ENCODE measurements at places on chromosomes 3 and 15.

- no peak for DNase-seq
Measured at GRCh38 chr3:134317106-134317947, 56.9 kb downstream of the AMOTL2 start.

DNA sequence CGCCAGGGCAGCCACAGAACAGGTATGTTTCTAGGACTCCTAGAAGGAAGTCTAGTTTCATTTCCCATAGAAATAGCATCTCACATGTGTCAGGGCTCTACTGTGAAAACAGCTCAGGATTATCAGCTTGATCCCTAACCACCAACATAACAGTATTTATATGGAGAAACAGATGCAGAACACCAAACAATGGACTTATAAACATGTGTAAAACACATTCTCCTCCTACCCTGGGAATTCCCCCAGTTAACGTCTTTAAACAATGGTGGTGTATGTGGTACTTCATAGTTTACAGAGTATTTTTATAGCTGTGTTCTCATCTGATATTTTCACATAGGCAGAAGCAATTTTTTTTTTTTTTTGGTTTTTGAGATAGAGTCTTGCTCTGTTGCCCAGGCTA lies 9.7 kb downstream of the TNFSF10 start:
- DNase-seq: peak; percentile 83

- DNase-seq: no peak
Measured at GRCh38 chr3:120472121-120472844, 21.5 kb upstream of the FSTL1 start.

DNA sequence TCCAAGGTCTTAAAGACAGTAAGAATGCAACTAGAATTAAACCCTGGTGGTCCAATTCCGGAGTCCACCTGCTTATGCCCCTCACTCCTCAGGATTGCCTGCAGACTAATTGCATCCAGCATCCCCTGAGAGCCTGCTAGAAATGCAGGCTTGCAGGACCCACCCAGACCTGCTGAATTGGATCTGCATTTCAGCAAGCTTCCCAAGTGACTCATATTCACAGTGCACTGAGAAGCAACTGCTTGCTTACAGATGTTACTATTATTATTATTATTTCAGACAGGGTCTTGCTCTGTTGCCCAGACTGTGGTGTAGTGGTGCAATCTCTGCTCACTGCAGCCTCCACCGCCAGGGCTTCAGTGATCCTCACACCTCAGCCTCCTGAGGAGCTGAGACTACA lies 83.5 kb upstream of the VGLL4 start:
- no peak for DNase-seq

DNA sequence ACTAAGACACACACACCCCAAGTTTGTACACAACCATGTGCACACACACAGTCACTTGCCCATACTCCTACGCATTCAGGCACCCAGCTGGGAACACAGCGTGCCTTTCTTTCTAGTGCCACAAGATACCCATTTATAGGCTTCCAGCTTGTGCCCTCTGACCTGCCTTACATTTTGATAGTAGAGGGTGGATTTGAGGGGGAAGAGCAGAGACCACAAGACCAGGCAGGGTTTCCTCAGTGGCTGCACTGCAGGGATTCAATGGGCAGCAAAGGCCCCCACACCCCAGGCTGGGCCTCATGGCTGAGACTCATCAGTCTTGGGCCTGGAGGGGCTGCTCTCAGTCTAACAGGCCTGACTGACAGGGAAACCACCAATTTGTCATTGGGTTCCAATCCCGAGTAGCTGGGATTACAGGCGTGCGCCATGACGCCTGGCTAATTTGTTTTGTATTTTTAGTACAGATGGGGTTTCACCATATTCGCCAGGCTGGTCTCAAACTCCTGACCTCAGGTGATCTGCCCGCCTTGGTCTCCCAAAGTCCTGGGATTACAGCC lies 18.8 kb upstream of the ANKDD1A start:
- no peak for DNase-seq

GRCh38 chr15:28098766-28099554 lies at the start of gene OCA2:
OCA2 (minus strand) TSS chr15:28099315; CDS start chr15:28081874, 17,441 bp downstream.
- DNase-seq: peak; percentile 79

DNA sequence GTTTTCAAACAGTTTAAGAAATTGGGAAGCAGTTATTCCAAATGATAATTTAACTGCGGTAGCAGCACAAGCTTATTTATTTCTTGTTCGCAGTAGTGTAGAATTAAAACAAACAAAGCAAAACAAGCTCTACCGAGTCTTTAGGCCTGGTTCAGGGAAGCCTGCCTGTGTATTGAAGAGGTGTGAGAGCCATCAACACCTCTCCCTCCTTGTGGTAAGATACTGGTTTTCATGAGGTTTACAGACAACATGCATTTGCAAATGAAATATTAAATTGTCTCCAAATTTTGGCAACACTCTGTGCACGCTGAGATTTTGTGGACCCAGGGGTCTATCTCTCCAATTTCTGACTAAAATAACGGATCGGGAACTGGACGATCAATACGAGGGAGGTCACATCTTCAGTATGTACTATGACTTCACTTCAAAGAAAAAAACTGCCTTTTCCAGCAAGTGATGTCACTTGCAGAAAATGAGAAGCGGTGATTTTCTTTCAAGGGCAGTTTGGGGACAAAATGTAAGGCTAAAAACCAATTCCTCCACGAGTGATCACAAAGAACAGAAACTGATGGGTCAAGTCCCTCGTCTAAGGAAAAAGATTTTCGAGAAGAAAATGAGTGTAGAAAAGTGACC lies 721 bp downstream of the ATR start:
- peak; percentile 34 for DNase-seq

GRCh38 chr15:42152196-42152920 lies 4.1 kb downstream of the PLA2G4F start:
- DNase-seq: no peak

DNA sequence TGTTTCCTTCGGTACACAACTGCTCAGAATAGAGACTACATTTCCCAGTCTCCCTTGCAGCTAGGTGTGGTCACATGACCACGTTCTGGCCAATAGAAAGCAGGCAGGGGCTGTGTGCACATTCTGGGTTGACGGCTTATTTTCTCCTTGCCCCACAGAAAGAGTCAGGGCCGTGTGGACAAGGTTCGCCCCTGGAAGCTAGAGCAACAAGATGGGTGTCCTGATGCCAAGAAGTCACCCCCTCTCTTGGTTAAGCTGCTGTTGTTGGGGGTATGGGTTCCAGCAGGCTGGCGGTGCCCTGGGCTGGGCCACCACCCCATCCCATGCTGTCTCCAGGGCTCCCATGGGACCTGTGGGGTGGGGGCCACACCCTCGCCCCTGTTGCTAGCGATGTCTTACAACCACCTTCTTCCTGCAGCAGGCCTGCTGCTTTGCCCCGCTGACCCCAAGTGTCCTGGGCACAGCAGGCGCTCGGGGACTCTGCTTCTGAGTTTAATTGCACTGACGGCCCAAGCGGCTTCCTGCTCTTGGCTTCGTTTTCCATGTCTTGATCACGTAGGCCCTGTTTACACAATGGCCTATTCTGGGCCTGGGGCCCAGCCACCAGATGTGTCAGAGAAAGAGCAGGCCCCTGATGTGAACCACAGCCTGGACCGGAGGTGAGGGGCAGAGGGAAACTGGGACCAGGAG lies 24.9 kb downstream of the ABTB1 start:
- DNase-seq: peak; percentile 81

GRCh38 chr3:41178576-41178975 lies 20.7 kb upstream of the CTNNB1 start:
- DNase-seq: no peak

GRCh38 chr3:187068787-187069186 lies 70.5 kb downstream of the RPL39L start:
- DNase-seq: no peak

DNA sequence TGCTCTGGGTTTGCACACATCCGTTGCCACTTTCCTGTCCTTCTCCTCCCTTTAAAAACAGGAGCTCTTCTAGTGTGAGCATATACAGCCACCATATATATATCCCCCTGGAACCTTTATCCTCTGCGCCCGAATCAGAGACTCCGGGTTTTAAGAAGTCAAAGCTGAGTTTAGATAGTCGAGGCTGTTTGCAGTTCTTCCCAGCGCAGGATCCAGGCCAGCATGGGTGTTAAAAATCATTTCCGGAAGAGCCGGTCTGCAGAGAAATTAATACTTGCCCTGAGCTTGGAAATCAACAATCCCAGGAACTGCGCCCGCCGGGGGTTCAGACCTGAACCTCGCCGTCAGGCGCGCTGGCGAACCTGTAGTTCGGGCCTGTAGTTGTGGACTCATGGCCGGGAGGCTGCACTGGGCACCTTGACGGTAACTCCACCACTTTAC lies 2.3 kb downstream of the SHOX2 start:
- DNase-seq: no peak

DNA sequence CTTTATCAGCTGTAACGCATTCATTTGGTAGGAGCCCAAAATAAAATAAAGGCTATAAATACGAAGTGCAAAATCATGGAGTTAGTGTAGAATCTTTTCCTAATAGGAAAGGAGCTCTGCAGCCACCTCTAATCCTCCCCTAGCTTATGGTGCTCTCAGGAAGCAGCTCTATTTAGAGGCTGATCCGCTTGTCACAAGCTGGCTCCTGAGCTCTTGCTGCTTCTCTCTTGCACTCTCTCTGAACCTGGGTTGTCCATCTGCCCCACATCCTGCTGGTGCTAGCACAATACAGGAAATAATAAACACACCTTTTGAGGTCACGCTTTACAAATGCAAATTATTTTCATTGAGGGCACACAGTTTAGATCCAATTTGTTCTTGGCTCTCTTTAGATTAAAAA lies 37.3 kb upstream of the BFSP2 start:
- no peak for DNase-seq

GRCh38 chr3:174202561-174202960 lies 656.6 kb upstream of the NAALADL2 start:
- DNase-seq: no peak

DNA sequence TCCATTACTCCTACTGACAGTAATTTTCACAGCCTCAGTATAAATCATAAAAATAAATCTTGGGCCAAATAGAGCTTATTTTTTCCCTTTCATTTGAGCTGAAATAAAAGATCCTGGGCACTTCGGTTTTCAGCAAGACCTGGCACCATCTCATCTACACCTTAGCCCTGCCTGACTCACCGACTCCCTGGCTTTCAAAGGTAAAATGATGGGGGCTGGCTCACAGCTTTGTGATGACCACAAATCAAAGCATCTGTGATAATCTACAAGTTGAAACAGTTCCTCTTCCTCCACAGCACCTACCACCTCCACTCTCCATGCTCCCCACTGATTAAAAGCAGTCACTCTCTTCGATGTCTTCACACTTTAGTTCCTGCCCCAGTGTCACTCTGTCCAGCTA lies 27.6 kb downstream of the DET1 start:
- no peak for DNase-seq

DNA sequence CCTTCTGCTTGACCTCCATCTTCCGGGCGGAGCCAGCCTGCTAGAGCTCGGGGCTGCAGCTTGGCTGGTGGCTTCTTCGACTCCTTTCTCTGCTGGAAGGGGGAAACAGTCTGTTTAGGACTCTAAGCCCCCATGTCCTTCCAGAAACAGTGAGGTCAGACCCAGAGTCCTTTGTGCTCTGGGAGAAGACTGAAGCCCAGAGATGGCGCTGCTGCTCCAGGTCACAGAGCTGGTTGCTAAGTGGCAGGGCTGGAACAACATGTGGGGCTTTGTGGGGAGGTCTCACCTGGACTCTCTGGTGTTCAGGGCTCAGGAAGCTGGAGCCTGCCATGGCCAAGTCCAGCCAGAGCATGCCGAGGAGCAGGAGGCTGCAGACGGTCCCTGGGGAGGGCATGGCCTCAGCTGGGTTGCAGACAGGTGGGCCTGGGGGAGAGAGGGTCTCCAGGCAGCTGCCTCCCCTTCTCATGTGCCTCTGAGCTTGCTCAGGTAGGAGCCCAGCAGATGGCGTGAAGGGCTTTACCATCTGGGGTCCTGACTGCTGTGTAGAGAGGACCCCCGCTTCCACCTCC lies 2.9 kb downstream of the GHRL start:
- DNase-seq: no peak
